Upper lobe of right lung (tissue), 1 donor: ENCODE measurements at places on chromosomes 11 and 22. TPM values are rescaled to one million over a fixed set of nuclear protein-coding genes. Genes with fewer than 3 reads are reported as not detected.

- no peak for DNase-seq
- H3K36me3 ChIP-seq = no peaks in the 10 kb centered on the region
- no peak overlapping the region for H3K4me3 ChIP-seq
Observed at GRCh38 chr11:45450189-45450588, 164.0 kb upstream of the SYT13 start.

GRCh38 chr11:130705670-130706421, 210.4 kb downstream of the SNX19 start:
- DNase-seq = no peak
- peaks cover 3% of the 10 kb centered on the region for H3K4me1 ChIP-seq
- H3K4me3 ChIP-seq = no peak overlapping the region
- H3K27me3 ChIP-seq = no peaks in the 10 kb centered on the region
- no peaks in the 10 kb centered on the region for H3K36me3 ChIP-seq

DNA sequence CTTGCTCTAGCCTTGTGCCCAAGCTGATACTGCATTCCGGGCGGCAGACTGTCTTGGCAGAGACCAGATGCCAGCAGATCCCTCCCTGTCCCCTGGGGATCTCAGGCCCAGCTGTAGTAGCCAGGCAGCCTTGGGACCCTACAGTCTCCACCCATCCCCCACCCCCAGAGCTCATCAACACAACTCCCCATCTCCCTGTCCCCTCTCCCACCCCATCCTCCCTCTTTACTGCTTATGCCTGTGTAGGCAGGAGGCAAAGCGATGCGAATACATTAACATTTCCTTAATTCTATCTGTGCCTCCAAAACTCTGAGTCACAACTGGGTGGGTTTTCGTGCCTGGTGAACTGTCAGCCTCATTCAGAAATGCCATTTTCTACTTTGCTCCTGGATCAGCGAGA, 547.6 kb downstream of the BUD13 start:
- H3K36me3 ChIP-seq = no peaks in the 10 kb centered on the region
- H3K4me3 ChIP-seq = no peak overlapping the region
- no peaks in the 10 kb centered on the region for H3K27me3 ChIP-seq
- no peak overlapping the region for H3K27ac ChIP-seq
- H3K4me1 ChIP-seq = no peaks in the 10 kb centered on the region
- DNase-seq = no peak

GRCh38 chr22:16801088-16801487, 24.1 kb downstream of the XKR3 start:
- DNase-seq = no peak
- H3K4me1 ChIP-seq = no peaks in the 10 kb centered on the region
- no peaks in the 10 kb centered on the region for H3K27me3 ChIP-seq
- no peak overlapping the region for H3K27ac ChIP-seq
- H3K4me3 ChIP-seq = no peak overlapping the region

DLG2 gene
- total RNA-seq = 9.7 TPM

TBC1D10A gene
- total RNA-seq = 29.6 TPM

CCDC83 gene
- not detected for total RNA-seq
